ENCODE measurements at places on chromosomes 7 and 10.

DNA sequence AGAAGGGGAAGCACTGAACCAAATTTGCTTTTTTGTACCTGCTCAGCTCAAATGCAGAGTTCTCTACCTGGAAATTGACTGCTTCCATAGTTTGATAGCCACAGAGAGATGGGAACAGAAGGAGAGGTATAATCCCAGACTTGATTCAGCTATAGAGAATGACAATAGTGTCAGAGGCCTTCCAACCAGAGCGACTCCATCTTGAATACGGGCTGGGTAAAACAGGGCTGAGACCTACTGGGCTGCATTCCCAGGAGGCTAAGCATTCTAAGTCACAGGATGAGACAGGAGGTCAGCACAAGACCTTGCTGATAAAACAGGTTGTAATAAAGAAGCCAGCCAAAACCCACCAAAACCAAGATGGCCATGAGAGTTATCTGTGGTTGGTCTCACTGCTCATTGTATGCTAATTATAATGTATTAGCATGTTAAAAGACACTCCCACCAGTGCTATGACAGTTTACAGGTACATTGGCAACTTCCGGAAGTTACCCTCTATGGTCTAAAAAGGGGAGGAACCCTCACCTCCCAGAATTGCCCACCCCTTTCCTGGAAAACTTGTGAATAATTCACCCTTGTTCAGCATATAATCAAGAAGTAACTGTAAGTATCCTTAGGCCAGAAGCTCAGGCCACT is 42.7 kb upstream of the ATRNL1 start:
- DNase-seq = no peak

GRCh38 chr10:15483215-15484075 is 112.4 kb upstream of the FAM171A1 start:
- no peak for DNase-seq

GRCh38 chr7:20561466-20561865 is 54.0 kb upstream of the ABCB5 start:
- no peak for DNase-seq

DNA sequence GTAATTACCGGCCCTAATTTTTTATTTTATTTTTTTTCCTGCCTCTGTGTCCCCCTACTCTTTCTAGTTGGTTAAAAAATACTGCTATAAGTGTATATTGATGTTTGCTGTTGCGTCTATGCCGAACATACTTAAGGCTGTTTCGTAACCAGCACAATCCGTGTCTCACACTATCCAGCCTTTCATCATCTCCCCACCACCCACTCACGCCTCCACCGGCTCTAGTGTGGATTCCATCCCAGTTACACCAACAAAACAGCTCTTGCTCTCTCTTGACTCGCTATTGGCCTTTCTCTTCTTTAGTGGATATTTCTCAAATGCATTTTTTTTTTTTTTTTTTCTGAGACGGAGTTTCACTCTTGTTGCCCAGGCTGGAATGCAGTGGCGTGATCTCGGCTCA is 70.1 kb upstream of the CAMK1D start:
- DNase-seq = no peak

- DNase-seq = no peak
Measured at GRCh38 chr10:98039690-98040381, 9.4 kb upstream of the CRTAC1 start.

DNA sequence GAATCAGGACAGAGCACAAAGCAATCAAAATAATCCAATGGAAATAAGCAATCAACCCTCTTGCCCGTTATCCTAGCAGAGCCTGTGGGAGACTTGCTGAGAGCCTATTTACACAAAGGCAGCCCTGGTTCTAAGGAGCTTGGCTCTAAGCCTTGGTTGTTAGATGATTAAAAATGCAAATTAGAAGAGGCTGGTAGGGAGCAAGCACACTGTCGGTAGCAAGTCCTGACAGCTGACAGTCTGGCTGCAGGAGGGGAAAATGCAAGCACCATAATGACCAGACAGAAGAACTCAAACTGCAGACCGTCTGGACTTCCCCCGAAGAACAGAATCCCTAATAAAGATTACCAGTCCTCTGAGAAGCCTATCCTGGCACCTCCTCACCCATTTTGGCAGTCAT is 131.8 kb upstream of the CTTNBP2 start:
- no peak for DNase-seq

GRCh38 chr7:68461430-68461829 is 1136.8 kb upstream of the AUTS2 start:
- no peak for DNase-seq
